Activated T-helper 1 cell treated with anti-CD3 and anti-CD28 coated beads, Interleukin-2, amount 50 U/mL, for 16 hours (primary cell): ENCODE measurements at places on chromosomes 12 and 14.

- no peak for DNase-seq
Observed at GRCh38 chr12:17841496-17841895, 248.5 kb downstream of the RERGL start.

- DNase-seq: no peak
Observed at GRCh38 chr12:79351251-79351650, 339.5 kb downstream of the PAWR start.

GRCh38 chr14:32513571-32514009 lies 184.5 kb downstream of the AKAP6 start:
- DNase-seq: no peak

- DNase-seq: peak; percentile 34
Observed at GRCh38 chr14:106530423-106531107, 1004.2 kb downstream of the TMEM121 start.

DNA sequence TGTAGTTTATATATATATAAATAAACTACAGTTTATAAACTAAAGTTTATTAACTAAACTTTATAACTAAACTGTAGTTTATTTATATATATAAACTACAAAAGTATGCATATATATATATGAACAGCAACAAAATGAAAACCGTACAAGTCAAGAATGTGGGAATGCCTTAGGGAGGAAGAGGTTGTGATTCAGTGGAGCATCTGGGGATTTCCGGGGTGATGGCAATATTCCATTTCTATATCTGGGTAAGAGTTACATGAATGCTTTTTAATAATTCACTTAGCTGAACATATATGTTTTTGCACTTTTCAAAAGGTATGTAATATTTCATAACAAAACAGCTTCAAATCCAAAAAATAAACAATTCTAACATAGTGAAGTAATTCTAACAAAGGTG lies 30.1 kb upstream of the CAND1 start:
- DNase-seq: no peak

- DNase-seq: no peak
Observed at GRCh38 chr14:64706593-64707193, 2.5 kb downstream of the PLEKHG3 start.

- no peak for DNase-seq
Observed at GRCh38 chr12:116381744-116382685, 104.5 kb upstream of the MED13L start.

DNA sequence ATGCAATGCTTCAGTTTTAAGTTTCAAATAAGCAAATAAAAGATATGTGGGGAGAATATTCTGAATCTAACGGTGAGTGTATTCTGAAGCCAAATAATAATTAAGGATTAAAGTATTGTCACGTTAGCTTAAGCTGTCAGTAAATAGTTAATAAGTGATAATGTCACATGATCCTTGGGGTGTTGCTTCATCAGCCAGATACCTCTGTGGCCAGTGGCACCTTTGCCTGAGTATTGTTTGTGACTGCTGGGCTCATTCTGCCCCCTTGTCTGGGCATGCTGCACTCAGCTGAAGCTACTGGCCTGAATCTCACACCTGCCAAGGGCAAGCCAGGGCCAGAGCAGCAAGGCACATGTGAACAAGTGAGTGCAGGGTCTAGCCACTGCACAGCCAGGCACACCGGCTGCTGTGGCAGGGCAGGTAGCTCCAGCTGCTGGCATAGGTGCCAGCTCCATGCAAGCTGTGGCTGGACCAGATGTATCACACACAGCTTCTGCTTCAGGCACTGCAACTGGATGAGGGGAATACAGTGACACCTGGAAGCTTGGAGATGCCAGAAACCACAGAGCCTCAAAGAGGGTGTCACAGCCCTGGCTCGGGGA lies 739.7 kb downstream of the SLC6A15 start:
- DNase-seq: no peak

DNA sequence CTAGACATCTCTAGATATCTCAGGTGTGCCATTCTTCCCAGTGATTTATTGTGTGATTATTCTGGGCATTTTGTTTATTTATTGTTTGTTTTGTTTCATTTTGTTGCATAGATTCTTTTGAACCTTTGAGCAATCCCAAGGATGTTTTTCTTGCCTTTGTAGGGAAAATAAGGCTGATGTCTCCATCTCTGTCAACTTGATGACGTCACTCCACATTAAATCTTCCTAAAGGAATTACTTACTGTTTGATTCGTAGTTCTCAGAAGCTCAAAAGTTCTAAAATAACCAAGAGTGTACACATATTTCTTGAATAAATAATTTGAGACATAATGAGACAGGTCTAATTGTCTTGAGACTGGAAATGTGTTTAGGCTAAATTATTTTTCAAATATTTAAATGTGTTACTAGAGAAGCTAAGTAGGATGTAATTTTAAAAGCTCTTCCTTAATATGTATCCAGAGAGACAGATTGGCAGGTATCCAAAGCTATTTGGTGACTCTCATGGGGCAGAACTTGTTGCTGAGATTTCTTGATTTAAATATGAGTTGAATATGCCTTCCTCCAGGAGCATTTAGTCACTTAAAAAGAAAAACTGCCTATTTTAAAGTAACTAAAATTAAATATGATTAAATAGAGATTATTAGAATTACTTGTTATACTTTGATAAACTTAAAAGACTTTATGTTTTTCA lies 128.7 kb downstream of the CNTN1 start:
- DNase-seq: no peak

DNA sequence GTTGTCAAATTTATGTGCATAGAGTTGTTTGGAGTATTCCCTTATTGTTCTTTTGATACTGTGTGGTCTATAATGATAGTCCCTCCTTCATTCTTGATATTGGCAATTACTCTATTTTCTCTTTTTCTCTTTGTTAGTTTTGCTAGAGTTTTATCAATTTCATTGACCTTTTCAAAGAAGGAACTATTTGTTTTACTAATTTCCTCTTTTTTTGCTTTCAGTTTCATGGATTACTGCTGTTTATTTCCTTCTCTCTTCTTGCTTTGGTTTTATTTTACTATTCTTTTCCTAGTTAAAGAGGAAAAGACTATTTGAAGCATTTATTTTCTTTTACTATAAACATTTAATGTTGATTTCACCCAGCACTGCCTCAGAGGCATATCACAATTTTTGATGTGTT lies 250.9 kb upstream of the PELI2 start:
- no peak for DNase-seq

DNA sequence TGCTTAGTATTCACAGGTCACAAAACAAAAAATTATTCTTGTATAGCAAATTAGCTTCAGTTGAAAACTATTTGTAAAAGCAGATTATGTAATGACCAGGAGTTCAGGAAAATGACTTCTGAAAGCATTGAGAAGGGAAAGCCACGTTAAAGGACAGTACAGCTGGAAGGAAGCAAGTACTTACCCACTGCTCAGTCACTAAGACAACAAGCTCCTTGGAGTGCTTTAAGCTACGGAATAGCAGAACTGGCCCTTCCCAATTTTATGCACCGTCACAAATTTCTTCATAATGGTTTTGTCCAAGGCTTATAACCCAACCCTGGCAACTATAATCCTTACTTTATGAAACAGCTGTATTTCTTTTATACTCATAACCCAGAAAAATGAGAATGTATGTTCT lies 13.0 kb upstream of the SNAPC1 start:
- no peak for DNase-seq

DNA sequence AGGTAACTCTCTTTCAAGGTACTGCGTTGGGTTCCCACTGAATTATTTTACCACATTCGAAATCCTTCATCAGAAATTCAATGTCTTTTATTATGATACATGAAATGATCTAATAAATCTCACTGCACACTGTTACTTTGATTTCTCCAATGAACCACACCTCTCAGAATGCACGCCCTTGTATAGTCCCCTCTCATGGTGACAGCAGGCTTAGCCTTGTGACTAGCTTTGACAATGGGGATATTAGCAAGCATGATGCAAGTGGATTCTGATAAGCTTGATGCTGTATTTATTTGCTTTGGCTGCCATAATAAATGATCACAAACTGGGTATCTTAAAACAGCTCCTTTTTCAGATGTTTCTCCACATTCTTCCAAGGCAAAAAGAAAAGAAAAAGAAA lies 100.4 kb upstream of the ETV6 start:
- no peak for DNase-seq

- no peak for DNase-seq
Observed at GRCh38 chr12:131094831-131095805, 141.4 kb downstream of the ADGRD1 start.

- DNase-seq: no peak
Observed at GRCh38 chr12:104763168-104763805, 194.8 kb downstream of the SLC41A2 start.

- no peak for DNase-seq
Observed at GRCh38 chr12:113006206-113006605, 27.9 kb downstream of the OAS2 start.

GRCh38 chr12:83470749-83471148 lies 784.0 kb downstream of the TMTC2 start:
- no peak for DNase-seq

- DNase-seq: no peak
Observed at GRCh38 chr12:70721656-70722357, 84.6 kb upstream of the PTPRB start.

GRCh38 chr12:47397664-47398281 lies 308.1 kb downstream of the RPAP3 start:
- DNase-seq: no peak

DNA sequence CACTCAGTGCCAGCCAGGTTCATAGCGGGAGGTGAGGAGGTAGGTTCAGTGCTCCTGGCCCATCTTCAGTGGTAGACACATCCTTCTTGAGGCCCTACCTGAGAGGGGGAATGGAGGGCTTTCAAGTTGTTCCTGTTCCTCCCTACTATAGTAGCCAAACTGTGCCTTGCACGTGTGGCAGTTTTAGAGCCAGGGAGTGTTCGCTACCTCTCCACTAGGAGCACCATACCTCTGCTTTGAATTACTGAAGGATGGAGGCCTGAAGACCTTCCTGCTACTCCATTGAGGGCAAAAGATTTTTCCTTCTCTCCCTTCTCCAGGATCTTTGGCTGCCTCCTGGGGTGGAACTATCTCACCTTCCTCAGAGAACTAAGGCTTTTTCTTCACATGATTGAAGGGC lies 5.9 kb upstream of the ALG10 start:
- DNase-seq: no peak

GRCh38 chr12:94148739-94149118 lies 352 bp downstream of the PLXNC1 start:
- no peak for DNase-seq

GRCh38 chr12:19058235-19059021 lies 71.1 kb upstream of the PLEKHA5 start:
- DNase-seq: no peak

GRCh38 chr12:107778383-107779025 lies 4.0 kb downstream of the ASCL4 start:
- no peak for DNase-seq

- DNase-seq: no peak
Observed at GRCh38 chr12:23827353-23827752, 122.1 kb downstream of the SOX5 start.

DNA sequence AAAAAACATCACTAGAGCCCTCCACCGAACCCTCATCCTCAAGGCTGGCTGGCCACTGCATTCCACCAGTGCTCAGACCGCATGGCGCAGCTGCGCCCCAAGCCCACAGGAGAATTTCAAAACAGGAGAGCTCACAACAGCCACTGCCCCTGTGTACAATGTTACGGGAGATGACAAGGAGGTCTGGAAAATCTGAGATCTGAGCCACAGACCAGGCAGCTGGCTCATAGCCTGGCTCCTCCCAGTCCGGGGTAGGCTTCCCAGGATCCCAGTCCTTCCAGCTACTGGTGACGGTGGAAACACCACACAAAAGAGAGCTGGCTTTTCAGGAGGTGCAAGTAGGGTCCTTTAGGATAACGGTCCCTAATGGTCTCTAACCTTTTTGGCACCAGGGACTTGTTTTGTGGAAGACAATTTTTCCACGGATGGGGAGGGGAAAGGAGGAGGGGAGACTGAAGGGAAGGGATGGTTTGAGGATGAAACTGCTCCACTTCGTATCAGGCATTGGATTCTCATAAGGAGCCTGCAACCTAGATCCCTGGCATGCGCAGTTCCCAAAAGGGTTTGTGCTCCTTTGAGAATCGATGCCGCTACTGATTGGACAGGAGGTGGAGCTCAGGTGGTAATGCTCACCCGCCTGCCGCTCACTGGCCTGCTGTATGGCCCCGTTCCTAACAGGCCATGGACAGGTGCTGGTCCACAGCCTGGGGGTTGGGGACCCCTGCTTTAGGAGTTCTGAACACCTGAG lies 23.0 kb upstream of the NRDE2 start:
- no peak for DNase-seq

DNA sequence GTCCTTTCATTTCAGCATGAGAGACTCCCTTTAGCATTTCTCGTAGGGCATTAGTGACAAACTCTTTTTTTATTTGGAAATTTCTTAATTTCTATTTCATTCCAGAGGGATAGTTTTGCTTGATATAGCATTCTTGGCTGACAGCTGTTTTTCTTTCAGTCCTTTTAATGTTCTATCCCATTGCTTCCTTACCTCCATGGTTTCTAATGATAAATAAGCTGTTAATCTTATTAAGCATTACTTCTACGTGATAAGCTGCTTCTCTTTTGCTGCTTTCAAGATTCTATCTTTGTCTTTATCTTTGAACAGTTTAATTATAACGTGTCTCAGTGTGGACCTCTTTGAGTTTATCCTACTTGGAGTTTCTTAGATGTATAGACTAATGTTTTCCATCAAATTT lies 11.6 kb upstream of the TMEM63C start:
- no peak for DNase-seq

GRCh38 chr14:63204407-63205043 lies at the start of gene RHOJ:
Gene RHOJ (plus strand): TSS chr14:63204443. CDS start chr14:63204870, 427 bp downstream.
- DNase-seq: no peak

DNA sequence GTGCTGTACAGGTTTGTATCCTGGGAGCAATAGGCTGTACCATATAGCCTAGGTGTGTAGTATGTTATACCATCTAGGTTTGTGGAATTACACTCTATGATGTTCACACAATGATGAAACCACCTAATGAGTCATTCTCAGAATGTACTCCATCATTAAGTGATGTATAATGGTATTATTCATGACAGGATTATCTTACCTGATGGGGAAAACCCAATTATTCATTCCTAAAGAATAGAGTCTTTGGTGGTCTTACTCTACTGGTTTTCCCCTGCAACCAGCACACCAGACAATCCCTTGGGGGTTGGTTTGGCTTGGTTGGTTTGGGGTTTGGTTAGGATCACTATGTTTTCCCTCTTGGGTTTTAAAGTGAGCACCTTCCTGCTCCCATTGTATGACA lies 12.6 kb upstream of the OR10P1 start:
- no peak for DNase-seq
